ENCODE measurements at places on chromosomes 6 and 20.
A peak's percentile ranks its signal among the peaks of the same experiment; 100 is the strongest.

- peak; percentile 66 for DNase-seq
Measured at GRCh38 chr20:38221119-38221589, 39.4 kb downstream of the KIAA1755 start.

GRCh38 chr6:6646859-6647258, 58.3 kb downstream of the LY86 start:
- no peak for DNase-seq

DNA sequence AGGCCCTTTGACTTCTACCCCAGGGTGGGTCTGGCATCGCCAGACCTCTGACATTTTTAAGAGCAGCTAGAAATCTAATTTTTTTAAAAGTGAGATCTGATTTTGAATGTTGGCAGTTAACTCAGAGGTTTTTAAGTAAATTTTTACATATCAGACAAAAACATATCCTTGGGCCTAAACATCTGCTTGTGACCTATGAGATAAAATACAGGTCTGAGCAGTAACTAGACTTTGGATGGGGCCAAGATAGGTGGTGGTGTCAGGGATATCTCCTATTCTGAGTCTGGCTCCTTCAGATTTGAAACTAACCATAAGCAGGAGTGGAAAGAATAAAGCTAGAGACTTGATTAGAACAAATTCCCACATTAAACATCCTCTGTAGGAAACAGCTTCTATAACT, 17.6 kb downstream of the RALY start:
- no peak for DNase-seq

- DNase-seq = no peak
Measured at GRCh38 chr6:142659661-142660060, 285.3 kb downstream of the HIVEP2 start.

DNA sequence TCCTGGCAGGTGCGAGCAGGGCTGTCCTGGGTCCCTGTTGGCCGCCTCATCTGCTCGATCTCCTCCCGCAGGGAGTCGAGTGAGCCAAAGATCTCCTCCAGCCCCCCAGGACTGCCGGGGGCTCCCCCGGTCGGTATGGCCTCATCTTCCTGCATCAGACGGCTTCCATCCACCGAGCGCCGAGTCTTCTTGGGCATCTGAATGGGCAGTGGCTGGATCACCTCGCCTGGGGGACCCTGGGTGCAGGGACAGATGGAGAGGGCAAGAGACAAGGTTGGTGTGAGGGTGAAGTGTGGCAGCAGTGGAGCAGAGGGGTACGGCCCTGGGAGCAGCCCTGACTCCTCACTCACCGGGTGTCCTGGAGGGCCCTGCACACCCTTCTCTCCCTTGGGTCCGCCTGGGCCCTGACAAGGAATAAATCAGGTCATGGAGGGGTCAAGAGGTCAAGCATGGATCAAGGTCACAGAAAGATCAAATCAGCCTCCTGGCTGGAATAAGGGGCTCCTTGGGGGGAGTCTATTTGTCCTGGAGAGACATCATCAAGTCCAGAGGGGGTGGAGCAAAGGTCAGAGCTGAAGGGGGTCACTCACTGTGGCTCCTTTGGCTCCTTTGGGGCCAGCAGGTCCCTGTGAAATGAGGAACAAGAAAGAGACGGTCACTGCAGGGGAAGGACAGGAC, 26.5 kb downstream of the COL11A2 start:
- DNase-seq = no peak

DNA sequence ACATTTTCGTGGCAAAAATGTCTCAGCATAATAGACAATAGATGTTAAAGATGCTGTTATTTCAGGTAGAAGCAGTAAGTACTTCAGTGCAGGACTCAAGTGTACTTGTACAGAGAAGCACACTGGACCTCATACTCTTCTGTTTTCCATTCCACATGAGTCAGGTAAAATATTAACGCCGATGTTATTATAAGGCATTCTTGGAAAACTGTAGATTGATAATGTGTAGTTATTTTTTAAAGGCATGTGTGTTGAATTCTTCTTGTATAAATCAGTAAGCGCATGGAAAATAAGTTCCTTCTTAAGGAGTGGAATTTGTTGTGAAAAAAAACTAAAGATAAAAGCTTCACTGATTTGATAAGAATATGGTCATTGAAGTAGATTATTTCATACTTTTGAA, 45.8 kb downstream of the DOP1A start:
- no peak for DNase-seq

- DNase-seq = no peak
Measured at GRCh38 chr6:12356983-12357972, 67.1 kb downstream of the EDN1 start.

- peak; percentile 56 for DNase-seq
Measured at GRCh38 chr6:797479-798077, 104.6 kb upstream of the EXOC2 start.

DNA sequence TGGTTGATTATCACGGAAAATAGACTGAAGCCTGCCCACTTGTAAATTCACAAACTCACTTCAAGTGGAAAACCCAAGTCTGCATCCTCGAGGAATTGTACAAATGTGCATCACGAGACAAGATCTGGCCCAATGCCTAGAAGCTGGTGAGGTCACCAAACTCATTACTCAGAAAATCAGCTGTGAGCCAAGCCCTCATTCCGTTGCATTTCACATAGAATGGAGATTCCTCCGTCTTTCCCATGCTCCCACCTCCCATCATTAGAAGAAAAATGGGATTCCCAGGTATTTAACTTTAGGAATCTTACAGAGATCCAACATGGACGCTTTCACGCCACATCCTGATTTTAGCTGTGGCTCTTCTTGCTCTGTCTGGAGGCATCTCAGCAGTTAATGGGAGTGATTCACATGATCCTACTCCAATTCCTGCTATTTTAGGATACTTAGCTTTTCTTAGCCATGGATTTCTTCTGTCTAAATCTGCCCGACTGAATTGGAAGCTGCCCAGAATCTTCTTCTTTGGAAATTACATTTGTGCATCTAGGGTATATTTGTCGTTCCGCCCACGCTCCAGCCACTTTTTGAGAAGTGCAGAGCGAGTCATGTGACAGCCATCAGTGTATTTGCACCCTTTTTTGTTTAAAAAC, 68.7 kb upstream of the STMND1 start:
- DNase-seq = peak; percentile 88

DNA sequence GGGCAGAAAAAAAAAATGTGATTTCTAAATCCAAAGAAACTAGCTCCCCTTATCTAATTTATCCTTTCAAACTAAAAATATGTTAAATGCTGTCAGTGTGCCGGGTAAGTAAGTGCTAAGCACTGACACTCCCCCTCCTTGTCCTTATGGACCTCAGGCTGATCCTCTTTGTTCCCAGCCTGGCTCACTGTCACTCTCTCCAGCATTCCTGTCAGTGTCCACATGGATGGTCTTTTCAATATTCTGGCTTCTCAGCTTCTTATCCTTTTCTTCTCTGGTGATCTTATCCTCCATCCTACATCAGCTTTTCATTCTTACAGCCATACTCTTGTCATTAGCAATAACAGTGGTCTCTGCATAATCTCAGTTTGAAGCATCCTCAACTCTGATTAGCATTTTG, 55.0 kb downstream of the BCKDHB start:
- no peak for DNase-seq

GRCh38 chr20:16171180-16171579, 402.1 kb downstream of the KIF16B start:
- no peak for DNase-seq

DNA sequence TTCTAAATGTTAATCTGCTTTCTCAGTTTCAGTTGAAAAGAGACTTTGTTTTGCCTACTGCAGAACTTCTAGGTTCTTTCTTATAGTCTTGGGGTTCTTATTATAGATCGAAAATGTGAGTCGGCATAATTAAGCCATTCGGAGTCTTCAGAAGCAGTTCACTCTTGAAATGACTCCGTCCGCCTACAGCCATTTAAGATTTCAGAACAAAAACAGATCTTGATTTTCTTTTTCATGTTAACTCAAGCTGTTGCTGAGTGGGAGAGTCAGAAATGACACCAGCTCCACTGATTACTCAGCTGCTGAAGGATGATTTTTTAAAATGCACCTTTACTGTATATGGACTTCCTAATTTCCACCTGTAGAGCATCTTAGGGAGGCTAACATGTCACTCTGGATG, 15.9 kb downstream of the PRDM1 start:
- no peak for DNase-seq

DNA sequence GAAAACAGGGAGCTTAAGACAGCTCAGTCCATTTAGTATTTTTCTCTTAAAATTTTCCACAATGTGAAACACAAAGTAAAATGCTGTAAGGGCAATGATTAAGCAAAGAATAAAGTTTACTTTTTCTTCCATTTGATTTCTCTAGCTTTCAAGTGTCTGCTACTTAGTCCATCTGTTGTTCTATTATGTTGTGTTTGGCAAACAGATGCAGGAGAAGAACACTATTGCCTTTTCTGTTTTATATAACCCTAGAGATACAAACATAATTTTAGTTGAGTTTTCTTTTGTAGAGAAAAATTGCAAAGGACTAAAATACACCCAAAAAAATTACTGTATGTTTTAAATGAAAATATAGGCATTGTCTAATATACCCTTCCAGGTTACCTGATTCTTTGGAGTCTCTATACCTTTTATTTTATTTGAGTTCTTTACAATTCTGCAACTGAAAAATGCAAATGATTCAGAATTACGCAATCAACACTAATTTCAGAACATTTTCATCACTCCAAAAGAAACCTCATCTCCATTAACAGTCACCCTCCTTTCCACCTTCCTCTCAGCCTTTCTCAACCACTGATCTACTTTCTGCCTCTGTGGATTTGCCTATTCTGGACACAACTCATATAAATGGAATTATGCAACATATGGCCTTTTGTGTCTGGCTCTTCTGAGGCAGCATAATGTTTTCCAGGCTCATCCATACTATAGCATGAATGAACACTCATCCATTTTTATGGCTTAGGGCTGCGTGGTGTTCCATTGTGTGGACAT, 96.9 kb downstream of the MKKS start:
- no peak for DNase-seq

DNA sequence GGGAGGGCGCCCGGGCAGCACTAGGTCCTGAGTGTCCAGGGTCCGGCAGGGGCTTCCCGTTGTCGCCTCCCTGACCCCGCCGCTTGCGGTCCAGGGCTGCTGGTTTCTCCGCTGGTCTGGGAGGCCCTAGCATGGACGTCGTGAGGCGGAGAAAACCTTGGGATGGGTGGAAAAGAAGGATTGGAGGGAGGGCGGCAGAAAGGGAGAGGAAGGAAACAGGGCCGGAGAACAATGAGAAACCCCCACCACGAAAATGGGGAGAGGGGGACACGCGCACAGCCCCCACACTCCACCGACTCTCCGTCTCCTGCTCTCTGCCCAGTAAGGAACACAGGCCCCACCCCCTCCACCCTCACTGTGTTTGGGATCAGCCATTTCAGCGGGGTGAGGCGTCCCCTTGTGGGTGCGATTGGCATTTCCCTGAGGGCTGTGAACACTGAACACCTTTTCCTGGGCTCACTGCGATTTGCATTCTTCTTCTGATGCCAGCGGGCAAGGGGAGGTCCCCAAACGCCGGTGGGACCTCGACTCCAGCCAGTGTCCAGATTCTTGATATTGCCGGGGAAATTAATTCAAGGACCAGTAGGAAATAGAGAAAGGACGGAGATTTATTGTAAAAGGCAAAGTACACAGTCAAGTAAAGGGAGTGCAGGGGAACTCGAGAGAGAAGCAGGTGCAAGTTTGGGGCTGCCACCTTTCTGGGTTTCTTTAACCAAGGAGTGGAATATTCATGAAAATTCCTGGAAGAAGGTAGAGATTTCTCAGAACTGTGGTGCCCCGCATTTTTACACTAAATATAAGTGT, 3.3 kb upstream of the RAET1G start:
- DNase-seq = peak; percentile 78

GRCh38 chr6:12666886-12667285, 49.7 kb upstream of the PHACTR1 start:
- no peak for DNase-seq

- DNase-seq = no peak
Measured at GRCh38 chr6:360764-361373, 30.7 kb upstream of the IRF4 start.

DNA sequence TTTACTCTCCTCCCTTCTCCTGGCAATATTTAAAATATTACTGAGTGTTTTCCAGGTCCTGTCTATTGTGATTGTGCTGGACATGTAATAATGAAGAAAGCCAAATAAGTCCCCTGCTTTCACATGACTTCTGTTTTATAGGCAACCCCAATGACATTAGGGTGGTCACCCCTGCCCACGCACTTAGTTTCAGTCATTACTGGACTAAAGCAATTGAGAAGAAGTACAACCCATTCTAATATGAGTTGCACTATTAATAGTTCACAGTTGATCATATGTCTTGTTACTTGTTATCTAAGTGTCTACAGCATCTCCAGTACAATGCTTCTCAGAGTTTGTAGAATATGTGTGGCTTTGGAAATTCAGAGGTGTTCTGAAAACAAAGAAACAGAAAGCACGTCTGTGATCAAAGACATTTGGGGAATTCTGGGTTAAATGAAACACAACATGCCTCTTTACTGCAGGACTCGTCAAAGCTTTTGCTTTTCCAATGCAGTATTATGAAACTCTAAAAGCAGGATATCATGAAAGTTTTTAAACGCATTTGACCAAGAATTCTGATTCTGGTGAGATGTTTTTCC, 789.5 kb downstream of the DHX35 start:
- no peak for DNase-seq

- no peak for DNase-seq
Measured at GRCh38 chr20:63314566-63315239, 21.7 kb downstream of the COL20A1 start.

DNA sequence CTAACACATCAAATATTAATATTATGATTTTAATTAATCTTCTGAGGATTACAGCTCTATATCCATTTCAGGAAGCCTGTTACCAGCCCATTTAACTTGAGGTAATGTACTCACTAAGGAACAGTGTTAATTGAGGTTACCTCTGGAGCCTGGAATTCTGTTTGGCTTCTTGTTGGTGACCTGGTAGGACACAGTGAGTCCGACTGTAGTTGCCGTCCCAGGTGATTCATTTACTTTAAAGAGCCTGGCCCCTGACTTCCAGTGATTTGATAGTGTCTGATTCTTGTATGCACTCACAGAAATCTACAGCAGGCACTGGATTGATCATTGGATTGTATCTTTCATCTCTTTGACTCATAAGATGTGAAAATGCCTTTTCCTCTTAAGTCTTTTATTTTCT, 34.0 kb downstream of the IGF2R start:
- DNase-seq = no peak

All from hindlimb muscle (tissue), 1 donor.